Dermis blood vessel endothelial cell (primary cell): ENCODE measurements at places on chromosomes 7 and 10.
A peak's percentile ranks its signal among the peaks of the same experiment; 100 is the strongest.

DNA sequence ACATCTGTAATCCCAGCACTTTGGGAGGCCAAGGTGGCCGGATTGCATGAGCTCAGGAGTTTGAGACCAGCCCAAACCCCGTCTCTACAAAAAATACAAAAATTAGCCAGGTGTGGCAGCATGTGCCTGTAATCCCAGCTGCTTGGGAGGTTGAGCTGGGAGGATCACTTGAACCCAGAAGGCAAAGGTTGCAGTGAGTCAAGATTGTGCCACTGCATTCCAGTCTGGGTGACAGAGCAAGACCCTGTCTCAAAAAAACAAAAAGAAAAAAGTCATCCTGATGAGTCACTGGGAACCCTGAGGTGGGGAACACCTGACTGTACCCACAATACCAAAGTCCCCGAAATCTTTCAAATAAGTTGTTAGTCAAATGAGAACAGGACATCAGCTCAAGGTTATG lies 80.0 kb downstream of the NEBL start:
- DNase-seq: no peak

GRCh38 chr7:122457325-122457724 lies 152.8 kb upstream of the FEZF1 start:
- no peak for DNase-seq

DNA sequence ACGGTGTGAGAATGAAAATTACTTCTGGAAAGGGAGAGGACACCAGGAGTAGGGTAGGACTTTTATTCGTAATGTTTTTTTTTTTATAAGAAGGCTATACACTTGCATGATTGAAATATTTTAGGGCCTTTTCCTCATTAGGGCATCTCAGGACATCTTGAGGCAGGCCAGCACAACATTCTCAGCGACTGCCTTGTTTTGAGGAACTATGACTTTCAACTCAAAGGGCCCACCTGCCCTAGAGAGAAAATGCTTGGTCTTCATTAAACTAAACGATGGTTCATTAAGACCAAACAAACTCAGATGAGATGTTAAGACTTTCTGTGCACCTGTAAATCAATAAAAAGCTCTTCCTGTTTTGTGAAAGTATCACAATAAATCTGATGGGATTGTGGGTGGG lies 11.3 kb downstream of the NOD1 start:
- DNase-seq: no peak

DNA sequence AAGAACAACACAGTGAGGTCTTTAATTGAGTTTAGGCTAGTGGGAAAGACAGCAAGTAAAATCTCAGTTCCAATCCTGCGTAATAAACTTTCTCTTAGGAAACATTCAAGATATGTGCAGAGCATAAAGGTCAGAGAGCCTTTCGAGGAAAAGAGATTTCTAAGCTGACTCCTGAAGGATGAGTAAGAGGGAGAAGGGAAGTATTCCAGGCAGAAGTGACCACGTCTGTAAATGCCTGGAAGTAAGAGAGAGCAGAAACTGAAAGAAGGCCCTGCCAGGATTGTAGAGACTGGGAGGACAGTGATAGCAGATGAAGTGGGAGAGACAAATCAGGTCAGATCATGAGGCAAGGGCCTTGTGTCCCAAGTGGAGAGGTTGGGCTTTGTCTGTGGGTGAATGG lies 41.8 kb downstream of the PNLIPRP3 start:
- DNase-seq: no peak

GRCh38 chr10:121281576-121281975 lies 316.7 kb downstream of the FGFR2 start:
- DNase-seq: no peak

GRCh38 chr7:27262121-27262520 lies 19.5 kb downstream of the EVX1 start:
- no peak for DNase-seq

DNA sequence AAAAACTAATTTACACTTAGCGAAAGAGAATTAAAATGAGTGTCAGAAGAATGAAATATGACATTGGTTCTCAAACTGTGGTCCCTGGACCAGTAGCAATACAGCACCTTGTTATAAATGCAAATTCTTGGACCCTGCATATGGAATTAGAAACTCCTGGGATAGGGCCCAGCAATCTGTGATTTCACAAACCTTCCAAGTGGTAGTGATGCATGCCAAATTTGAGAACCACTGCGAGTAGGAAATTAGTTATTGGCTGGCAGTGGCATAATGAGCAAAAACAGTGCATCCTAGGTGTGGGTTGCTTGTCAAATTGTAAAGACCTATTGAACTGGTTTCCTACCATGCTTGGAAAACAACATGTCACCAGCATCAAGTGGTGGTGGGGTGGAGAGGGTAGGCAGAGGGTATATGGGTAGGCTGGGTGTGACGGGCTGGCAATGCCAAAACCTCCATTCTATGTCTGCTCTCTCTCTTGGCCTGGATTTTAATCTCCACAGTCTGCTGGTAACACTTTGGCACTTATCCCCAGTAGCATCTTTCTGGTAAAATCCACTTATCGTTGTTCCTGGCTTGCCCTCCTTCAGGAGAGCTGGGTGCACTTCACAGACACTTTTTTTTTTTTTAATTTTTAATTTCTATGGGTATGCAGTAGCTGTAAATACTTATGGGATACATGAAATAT lies 50.0 kb downstream of the ZNF22 start:
- no peak for DNase-seq

DNA sequence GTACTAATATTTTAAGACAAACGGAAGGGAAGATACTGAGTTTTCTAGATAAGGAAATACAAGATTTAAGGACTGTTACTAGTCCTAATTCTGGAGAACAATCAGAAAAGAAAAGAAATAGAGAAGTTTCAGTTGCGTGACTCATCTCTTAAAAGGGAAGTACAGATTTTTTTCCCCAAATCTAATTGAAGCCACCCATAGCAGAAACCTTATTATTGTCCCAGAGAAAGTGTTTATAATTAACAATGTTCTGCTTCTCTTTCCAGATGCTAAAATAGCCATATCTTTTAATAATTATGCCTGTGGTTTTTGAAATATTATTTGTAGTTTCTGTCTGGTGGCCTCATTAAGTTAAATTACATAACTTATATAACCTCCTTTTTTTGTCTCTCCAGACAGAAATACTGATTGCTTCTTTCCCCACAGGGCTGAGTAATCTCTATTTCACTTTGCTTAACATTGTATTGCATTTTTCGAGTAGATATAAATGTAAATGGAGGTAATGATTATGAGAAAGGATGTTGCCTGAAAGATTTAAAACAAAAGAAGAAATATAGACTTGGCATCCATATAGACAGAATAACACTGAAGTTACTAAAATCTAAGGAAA lies 240.7 kb upstream of the MBL2 start:
- DNase-seq: no peak

DNA sequence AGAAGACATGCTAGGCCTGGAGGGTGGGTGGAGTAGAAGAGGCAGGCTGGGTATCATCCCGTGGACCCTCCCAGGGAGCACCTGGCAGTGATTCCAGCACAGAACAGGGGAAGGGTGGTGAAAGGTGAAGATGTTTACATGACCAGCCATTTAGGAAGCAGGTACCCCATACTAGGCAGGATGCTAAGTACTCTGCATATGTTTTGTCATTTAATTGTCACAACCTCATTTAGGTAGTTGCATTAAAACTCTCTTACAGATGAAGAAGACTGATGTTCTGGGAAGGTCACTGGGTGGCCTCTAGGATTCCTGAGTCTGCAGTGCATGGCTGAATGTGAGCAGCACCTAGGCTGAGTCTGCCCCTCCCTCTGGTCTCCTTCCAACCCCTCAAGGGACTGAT lies 15.2 kb downstream of the ITPRIP start:
- DNase-seq: no peak

- DNase-seq: peak; percentile 64
Measured at GRCh38 chr10:27245836-27246235, 5.2 kb upstream of the ACBD5 start.

DNA sequence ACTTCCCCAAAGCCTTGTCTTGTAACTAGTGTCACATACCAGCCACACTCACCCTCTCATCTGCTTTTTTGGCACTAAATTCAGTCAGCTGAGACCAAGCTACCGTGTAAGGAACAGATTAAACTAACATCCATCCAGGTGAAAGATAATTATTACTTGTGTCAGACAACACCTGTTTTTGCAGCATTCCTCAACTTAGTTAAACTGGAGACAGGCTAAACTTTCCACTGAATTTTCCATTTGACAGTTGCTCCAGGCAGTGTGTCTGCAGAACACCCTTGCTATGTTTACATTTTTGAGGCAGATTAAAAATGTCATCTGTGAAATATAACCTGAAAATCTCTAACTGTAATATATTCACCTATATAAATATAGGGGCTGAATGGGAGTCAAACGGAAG lies 73.6 kb downstream of the CYP26A1 start:
- DNase-seq: no peak

- no peak for DNase-seq
Measured at GRCh38 chr7:127382301-127383085, 10.0 kb downstream of the ZNF800 start.

- no peak for DNase-seq
Measured at GRCh38 chr10:43046288-43046991, 30.4 kb upstream of the RET start.

DNA sequence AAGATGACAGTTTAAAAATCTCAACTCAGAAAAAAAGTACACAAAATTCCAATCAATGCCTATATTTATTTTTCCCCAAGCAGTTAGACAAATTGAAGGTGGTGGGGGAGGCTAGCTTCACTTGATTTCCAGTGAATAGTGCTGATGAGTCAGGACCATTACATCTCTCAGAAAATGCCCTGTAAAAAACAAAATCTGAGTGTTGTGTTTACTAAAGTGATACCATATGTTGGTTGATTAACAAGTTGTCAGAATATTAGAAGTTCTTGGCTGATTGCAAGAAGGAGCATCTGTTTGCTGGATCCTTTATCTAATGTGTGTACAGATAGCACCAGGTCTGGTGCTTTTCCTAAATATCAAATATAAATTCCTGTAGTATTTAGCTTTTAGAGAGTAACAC lies 31.3 kb upstream of the KIAA1217 start:
- no peak for DNase-seq

- DNase-seq: no peak
Measured at GRCh38 chr10:63562857-63563256, 41.7 kb downstream of the REEP3 start.

- peak; percentile 89 for DNase-seq
Measured at GRCh38 chr10:11551916-11552602, 59.4 kb downstream of the USP6NL start.

DNA sequence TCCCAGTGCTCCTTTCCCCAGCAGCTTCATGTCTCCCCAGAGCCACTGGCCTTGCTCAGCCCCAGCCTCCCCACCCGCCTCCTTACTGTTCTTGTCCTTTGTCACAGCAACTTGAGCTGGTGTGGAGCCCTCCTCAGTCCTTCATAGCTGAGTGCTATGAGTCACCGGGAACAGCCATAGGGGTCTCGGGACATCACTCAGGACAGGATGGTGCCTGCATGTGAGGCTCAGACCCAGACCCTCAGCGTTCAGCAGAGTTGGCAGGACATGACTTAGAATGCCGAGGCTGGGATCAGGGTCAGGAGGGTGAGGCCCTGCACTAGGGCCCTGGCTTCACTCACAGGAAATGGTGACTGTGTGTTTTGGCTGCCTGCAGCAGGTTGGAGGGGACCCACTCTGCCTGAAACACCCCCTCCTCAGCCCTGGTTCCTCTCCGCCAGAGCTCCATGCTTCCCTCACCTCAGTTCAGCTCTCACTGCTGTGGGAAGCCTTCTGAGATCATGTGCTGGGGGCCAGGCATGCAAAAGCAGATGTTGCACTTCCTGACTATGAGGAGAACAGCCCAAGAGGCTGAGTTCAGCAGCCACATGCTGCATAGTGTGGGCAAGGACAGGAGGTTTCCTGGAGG lies 40.7 kb upstream of the GJD4 start:
- peak; percentile 58 for DNase-seq

GRCh38 chr7:151880688-151881087 lies 3.8 kb upstream of the PRKAG2 start:
- DNase-seq: no peak

- DNase-seq: no peak
Measured at GRCh38 chr10:125161707-125162119, 1.4 kb upstream of the CTBP2 start.

GRCh38 chr10:7826971-7827370 lies 8.7 kb downstream of the TAF3 start:
- peak; percentile 23 for DNase-seq

DNA sequence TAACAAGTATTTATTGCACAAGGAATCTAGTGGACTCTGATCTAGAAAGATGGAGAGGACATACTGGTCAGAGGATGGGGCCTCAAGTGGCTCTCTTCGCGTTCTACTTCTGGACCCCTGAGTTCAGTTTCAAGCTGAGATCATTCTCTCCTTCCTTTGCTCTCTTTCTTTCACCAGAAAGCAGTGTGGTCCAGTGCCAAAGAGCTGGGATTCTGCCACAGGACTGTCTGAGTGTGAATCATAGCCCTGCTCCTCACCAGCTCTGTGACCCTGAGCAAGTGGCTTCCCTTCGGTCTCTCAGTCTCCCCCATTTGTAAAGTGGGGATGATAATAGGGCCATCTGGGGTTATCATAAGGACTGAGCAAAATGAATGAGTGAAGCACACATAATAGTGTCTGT lies 715.2 kb downstream of the SUGCT start:
- no peak for DNase-seq

- DNase-seq: no peak
Measured at GRCh38 chr7:139232377-139232717, 1.3 kb downstream of the UBN2 start.

- DNase-seq: no peak
Measured at GRCh38 chr10:59885430-59886134, 20.8 kb downstream of the CCDC6 start.

DNA sequence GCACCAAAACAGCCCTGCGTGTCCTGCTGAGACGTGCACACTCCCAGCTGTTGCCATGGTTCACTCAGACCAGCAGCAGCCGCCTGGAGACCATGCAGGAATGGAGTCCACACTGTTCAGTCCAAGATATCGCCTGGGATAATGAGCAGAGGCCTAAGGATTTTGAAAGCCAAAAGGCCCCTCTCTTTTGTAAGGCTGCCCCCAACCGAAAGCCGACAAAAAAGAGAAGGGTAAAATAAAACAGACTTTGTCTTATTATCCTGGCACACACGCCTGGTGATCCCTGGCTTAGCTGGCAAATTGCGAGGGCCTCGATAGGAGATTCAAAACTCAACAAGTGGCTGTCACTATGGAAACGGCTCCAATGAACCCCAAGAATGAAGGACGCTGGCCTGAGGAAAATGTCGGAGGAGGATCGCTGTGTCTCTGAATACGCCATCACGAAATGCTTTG lies 263.6 kb downstream of the SKIDA1 start:
- DNase-seq: no peak

GRCh38 chr10:51045871-51046270 lies 28.4 kb upstream of the PRKG1 start:
- no peak for DNase-seq

- no peak for DNase-seq
Measured at GRCh38 chr7:106905734-106906133, 40.7 kb downstream of the PIK3CG start.

DNA sequence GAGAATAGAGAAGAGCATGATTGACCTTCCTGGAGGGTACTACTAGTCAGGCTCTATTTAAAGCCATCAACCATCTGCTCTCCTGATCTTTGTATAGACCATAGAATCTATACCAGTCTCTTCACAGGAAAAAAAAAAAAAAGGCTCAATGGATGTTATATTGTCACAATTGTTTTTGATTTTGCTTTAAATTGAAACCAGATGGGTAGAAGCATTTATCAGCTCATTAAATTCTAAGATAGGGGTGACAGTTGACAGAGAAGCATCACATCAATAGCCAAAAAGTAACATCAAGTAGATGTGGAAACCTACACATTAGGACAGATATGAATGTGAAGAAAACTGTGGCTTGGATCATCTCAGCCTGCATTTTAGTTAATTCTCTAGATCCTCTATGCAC lies 558.9 kb upstream of the MBL2 start:
- no peak for DNase-seq
